ENCODE measurements at places on chromosomes 3 and 15.

GRCh38 chr3:39432342-39432741 lies 25.8 kb downstream of the RPSA start:
- DNase-seq = no peak

GRCh38 chr3:38000965-38001455 lies 10.4 kb downstream of the VILL start:
- DNase-seq = no peak

GRCh38 chr3:143991713-143992112 lies 20.1 kb downstream of the DIPK2A start:
- no peak for DNase-seq

DNA sequence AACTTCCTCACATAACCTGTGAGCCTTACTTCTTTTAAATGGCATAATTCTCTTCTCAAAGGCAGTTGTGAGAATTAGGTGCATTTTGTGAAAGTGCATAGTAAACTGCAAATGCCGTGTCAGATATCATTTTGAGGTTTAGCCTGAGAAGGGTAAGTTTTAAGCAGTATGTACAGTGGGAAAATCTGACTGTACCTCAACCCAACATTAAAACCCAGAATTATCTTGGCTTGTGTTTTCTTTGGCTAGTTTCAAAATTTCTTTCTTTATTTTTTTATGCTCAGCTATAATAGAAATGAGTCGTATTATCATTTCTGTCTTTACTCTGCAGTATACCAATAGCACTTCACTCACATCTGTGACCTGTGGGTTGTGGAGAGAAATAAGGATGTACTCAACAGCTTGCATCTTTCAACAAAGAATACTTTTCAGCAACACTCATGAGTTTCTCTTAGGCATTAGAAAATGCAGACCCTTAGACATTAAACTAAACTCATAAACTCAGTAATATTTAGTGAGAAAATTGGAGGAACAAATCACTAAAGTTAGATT lies 65.7 kb downstream of the RASA2 start:
- DNase-seq = no peak

GRCh38 chr15:85579957-85580694 lies 199.7 kb downstream of the AKAP13 start:
- DNase-seq = no peak

DNA sequence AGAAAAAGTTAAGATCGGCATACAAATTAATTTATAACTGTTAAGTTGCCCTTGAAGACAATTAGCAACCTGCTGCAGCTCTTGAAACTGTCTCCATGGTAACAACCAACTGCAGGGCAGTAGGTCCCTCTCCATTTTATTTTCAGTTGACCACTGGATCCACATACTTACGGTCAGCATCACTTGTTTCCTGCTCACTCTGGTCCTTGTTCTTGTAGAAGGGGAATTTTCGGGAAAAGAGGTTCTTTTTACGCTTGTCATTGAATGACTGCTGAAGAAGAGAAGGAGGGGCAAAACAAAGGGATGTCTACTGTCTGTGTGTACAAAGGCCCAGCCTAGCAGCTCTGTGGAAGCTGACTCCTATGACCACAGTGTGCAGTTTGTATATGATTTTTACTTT lies 46.8 kb upstream of the MELTF start:
- DNase-seq = no peak

DNA sequence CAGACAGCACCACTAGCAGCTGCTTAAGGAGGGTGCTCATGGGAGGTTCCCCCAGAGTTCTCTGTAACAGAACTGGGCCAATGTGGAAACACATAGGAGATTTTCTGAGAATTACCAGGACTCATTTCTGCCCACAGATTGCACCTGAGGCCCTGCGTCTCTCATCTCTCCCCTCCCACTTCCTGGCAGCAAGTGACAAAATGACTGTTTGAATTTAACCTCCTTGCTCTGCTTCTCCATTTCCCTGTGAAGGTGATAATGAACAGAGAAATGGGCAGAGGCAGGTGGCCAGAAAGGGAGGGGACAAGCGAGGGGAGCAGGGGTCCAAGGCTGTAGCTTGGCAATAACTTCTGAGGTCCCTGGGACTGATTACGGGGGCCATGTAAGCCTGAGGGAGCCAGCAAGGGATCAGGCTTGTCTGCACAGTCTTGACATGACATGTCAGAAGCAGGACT lies 8.0 kb downstream of the EPHB1 start:
- no peak for DNase-seq

DNA sequence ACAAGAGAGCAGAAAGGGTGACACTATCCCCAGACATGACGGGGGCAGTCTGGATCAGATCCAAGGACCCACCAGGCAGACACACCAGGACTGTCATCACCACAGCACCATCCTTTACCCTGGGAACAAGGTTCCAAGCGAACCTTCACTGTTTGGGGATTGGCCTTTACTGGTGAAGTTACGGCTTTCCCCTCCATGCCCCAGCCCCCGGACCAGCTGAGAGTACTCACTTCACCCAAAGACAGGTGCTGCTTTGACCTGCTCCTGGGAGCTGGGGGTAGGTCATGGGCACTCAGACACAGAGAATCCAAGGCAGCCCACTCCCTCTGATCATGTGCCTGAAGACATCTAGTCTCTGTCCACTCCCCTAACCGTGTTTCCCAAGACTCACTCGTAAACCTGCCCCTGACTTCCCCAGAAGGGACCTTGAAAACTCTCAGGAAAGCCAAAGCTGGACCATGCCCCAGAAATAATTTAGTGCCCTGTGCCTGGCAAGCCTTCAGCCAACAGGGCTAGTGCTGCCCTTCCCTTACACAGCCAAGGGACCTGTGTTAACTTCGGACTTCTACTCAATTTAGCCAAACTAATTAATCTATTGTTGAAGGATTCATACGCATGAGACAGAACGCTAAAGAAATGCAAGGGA lies 2.8 kb downstream of the RRP9 start:
- DNase-seq = no peak

DNA sequence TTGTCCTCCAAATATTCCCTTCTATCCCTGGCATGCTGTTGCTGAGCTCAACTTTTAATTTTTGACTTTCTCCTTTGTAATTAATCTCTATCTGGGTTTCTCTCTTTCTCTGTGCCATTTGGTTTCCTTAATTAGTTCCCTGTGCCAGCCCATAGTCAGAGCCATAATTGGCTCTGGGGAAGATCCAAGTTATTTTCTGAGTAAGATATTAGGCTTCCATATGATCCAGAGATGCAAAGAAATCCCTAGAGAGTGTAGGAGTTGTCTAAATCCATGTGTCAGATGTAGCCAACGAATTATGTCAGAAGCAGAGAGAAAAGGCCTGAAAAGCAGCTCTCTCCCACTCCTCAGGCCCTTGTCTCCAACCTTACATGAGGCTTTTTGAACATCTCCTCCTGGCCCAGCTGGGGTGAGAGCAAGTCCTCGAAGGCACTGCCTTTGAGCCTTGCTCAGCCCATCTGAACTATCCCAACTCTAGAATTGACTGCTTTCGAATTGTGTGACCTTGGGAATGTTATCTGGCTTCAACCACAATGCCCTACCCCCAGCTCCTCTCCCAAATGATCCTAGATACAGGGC lies 46.4 kb downstream of the MOBP start:
- no peak for DNase-seq

DNA sequence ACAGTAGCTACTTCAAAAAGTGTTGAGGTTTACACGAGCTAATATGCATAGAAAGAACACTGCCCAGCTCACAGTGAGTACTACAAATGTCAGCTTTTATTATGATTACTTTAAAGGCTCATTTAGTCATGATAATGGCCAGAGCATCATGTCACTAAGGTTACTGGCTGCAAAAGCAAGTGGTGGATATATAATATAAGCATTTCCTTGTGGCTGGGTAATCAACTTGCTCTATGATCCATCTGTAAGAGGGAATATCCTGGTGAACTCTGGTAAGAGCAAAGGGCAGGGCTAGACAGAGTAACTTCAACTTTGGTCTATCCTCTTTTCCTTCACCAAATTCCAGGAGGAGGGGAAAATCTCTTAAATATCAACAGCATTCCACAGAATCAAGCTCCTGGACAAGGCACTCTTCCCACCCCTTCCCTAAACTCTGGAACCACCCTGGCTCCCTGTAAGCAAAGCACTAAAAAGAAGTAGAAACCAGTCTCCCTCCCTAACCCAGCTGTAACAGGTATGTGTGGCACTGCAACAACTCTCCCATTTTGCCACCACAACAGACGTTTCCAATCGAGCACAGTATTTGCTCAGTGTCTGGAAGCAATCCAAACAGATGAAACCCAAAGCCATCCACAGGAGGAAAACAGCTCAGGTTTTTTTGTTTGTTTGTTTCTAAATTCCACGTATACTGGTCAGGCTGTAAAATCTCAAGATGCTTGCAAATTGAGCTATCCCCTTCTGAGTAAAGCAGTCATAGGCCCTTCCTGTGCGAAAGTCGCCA lies 13.4 kb downstream of the B4GALT4 start:
- DNase-seq = no peak

Data from stimulated activated CD4-positive, alpha-beta T cell treated with anti-CD3 and anti-CD28 coated beads, Interleukin-1b, Interleukin-23, amount 100 ng/mL, for 1 hour (primary cell).